ENCODE measurements at places on chromosomes 3 and 15. TPM values are rescaled to one million over a fixed set of nuclear protein-coding genes. Genes with fewer than 3 reads are reported as not detected.

DNA sequence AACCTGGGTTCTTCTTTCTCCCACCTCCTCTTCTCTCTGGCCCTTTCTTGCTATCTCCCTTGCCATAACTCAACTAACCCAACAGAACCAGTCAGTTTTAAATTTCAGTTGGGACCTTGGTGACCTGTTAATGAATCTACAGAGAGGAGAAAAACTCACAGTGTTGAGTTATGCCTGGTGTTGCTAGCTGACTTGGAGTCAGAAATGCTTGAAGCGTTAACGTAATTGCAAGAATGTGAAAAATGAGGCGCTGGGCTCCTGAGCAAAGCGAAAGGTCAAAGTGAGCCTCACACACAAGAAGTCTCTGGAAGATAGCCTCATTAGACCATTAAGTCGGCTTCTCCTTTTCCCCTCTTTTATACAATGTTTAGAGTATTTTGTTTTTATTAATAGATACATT lies 18.4 kb downstream of the MEIS2 start:
- DNase-seq, result no peak

DNA sequence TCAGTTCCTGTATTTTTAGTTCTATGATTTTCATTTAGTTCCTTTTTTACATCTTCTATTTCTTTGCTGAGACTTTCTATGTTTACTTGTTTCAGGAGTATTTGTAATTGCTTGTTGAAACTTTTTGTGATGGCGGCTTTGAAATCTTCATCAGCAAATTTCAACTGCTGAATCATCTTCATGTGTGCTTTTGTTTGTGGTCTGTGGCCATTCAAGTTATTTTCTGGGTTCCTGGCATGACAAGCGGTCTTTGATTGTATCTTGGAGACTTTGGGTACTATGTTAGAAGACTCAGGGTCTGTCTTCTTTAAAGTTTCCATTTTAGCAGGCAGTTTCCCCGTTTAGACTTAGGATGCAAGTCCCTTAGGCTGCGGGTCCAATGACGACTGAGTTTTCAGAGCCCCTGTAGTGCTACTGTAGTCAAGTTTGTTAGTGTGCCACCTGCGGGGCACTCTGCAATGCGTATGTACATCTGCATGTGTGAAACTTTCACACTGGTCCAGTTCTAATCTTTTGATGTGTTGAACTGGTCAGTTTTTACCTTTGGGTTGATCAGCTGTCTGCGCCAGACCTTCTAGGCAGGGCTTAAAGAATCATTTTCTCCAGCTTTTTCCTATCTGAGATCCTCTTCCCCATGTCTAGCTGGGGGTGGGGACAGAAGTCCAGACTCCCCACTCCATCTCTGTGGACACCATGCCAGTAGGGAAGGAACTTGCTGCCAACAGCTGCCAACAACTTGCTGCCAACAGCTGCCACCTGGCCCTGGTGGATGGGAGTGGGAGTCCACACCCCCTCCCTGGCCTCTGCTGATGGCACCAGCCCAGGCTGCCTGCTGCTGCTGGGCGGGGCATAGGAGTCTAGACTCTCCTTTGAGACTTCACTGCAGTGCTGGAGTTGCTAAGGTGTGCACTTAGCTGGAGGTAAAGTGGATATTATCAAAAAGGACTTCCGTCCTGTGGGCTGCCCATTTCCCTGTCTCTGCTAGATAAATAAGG lies 190.9 kb downstream of the TJP1 start:
- DNase-seq, result no peak

DNA sequence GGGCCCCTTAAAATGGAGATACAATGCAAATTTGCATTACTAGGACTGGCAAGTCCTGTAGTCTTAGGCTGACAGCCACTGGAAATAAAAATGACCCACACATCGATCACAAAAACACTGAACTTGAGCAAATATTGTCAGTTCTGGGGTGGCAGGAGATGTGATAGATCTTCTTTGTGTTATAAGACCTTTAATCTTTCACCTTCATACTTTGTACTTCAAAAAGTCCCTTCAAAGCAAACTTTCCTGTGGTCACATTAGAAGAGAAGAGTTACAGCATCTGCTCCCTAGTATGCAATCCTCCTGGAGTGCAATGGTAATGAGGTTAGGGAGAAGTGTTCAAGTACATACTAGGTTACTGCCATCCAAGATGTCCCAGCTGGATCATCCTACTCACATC lies 149.4 kb upstream of the KCNMB2 start:
- no peak for DNase-seq

DNA sequence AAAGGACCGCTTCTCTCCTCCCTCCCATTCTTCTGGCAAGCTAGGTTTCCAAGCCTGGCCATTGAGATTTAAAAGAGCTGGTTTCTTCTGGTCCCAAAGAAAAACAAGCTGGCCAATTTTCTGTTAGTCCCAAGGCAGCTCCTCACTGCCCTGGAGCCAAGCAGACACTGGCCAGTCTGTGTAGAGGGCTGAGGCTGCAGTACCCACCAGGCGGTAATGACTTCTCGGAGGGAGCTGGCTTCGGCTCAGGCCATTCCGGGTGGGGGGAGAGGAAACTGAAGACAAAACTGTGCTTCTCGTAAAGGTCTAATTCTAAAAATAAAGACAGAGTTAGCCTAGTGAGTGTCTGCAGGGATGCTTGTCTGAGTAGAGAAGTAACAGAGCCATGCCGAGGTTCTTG lies 78.5 kb upstream of the SMAD3 start:
- no peak for DNase-seq

DNA sequence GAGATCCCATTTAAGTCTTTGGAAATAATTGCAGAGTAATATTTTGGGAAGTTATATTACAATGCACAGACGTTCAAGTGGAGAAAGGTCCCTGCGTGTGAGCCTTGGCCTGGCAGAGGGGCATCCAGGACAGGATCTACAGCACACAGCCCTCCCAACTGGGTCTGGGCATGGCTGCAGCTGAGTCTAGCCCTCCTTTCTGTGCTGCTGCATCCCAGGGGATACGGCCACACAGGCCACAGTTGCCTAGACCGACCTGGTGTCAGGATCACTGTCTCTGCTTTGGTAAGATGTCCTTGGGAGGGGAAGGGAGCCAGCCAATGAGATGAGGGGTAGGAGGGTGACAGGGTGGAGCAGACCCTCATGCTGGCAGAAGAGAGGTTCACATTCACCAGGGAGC lies 46.1 kb downstream of the APBA2 start:
- no peak for DNase-seq

DNA sequence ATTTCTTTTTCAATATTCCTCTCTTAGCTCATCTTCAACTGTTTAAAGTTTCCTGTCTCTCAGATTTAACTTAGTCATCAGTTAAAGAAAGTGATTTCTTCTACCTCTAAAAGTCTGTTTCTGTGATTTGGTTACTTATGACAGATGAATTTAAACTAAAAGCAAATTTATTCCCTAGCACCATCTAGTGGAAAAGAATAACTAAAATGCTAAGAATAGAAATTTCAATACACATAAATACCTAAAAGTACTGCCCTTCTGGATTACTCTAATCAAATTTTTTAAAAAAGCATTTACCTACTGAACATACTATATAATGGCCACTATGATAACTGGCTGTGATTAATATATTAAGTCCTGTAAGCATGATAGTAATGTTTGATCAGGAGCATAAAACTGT lies 14.0 kb upstream of the ZCWPW2 start:
- no peak for DNase-seq

GRCh38 chr15:44536302-44536961 lies 515 bp upstream of the EIF3J start:
- DNase-seq, result peak; percentile 94

DNA sequence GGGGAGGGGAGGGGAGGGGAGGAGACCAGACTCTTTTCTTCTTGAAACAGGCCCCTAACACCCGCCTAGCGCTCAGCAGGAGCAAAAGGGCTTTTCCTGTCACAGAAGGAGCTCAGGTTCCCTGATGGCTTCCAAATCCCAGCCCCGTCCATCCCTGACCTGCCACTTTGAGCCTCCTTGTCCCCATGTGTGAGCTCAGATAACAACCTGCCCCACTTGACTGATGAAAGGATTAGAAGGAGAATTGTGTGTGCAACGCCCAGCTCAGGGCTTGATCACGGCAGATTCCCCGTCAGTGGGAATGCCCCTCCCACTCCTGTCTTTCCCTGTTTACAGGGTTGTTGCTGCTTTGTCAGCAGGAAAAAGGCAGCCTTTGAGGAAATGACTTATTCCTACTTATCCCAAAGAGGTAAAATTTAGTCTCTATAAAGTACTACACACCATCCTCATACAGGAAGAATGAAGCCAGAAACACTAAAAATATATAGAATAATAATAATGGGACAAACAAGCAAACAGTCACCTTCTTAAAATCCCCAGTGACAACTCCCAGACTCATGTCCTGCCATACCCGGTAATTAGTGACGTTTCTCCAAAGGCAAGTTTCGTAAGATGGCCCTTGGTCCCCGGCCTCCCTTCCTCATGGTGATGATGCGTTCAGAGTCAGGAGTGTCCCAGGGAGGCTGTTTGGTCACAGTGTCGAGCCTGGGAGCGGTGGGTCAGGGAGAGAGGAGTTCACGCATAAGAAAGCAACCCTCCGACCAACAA lies 6.1 kb upstream of the LRRC15 start:
- no peak for DNase-seq

GRCh38 chr15:40257656-40258450 lies 19.0 kb downstream of the PAK6 start:
- DNase-seq, result no peak

DNA sequence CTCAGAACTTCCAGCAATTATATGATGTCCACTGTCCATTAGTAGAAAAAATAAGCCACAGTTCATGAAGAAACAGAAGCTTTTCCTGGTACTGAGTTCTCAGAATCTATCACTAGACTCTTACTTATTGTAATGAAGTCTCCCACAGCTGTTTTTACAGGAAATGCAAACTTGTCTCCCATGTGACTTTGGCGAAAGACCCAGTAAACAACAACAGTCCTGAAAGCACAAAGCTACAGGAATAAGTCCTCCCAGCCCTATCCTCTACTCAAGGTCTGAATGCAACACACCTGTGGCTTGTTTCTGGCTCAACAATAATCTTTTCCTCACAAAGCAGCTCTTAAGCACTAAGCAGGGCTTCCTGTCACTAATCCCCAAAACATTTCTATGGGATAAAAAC lies 55.9 kb downstream of the EOMES start:
- DNase-seq, result peak; percentile 15

GRCh38 chr15:44596511-44597010 lies 59.6 kb downstream of the EIF3J start:
- DNase-seq, result no peak

GRCh38 chr3:77052051-77052501 lies 12.2 kb downstream of the ROBO2 start:
- no peak for DNase-seq

GRCh38 chr3:71226565-71227269 lies 356.8 kb downstream of the FOXP1 start:
- DNase-seq, result no peak

GRCh38 chr15:26145796-26146195 lies 282.7 kb upstream of the ATP10A start:
- no peak for DNase-seq

GRCh38 chr3:38348903-38349302 lies 2.3 kb downstream of the XYLB start:
- DNase-seq, result no peak

DNA sequence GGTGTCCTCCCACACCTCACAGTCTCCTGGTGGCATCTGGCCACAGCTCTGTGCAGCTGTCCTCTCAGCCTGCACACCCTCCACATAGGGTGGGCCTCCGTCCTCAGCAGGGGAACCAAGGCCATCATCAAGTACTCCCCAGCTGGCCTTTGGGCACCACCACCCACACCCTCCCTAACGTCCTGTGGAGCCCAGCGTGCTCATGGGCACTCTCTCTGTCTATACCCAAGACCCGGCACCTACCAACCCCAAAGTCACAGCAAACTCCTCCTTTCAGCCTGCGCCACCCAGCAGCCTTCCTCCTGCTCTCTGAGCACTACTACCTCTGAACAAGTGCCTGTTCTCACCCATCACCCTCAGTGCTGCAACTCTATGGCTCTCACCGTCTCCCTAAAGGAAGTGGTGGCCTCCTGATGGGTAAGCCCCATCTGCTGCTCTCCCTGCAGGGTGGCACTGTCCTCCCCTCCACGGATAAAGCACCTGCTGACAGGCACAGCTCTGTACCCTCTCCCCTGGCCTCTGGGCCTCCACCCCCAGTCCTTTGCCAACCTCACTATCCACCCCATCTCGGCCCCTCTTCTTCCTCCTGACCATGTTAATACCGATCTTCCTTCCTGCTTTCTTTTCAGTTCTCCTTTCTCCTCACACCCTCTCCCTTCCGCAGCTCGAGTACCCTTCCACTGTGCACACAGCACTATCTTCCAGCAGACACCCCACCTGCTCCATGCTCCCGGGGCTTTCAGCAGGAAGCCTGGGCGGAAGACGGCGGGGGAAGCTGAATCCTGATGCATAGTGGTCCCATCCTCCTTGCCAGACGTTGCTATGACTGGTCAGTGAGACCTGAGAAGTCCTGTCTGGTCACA lies 31.5 kb downstream of the SLC41A3 start:
- no peak for DNase-seq

DNA sequence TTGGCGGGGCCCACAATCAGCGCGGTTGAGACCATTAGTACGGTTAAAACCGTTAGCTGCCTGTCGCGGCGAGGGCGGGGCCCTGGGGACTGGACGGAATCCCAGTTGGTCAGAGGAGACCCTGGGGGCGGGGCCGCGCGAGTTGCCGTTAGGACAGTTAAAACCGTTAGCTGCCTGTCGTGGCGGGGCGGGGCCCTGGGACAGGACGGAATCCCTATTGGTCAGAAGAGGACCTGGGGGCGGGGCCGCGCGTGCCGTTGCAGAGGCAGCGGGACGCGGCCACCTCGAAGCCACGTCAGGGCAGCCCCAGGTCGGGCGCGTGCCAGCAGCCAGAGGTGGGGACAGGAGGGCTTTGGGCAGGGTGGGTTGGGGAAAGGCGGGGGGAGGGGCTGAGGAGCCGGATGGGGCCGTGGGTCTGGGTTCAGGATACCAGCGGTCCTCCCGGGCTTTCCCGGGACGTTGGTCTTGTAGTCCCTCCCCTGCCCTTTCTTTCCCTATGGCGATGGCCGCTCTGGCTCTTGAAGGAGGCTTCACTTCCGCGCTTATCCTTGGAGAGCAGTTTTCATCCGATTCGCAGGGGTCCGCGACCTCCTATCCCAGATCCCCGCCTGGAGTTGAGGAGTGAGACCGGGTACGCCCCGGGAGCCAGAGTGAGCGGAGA lies 28.0 kb downstream of the KLHDC8B start:
- peak; percentile 82 for DNase-seq

DNA sequence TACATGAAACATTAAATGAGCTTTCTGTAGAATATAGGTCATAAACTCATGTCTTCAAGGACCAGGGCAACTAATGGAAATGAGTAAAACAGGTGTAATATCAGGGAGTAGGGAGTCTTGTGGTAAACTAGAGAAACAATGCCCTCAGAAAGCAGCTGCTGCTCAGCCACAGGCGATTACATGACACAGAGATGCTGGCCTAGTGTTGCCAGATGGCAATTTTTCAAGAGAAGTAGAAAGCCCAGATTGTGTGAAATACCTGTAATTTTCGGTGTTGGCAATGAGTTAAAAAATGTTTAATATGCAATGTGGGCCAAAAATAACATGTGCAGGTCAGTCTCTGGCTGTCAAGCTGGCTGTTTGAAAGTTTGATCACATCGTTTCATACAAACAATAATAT lies 23.4 kb downstream of the NCEH1 start:
- DNase-seq, result no peak

- DNase-seq, result peak; percentile 54
These were observed 2.0 kb downstream of the SMC4 start for GRCh38 chr3:160401291-160402095.

TGM5 gene
- not detected for polyA plus RNA-seq

MEX3B gene
- polyA plus RNA-seq, result 12.3 TPM

SH2D7 gene
- polyA plus RNA-seq, result 0.40 TPM

TMEM108 gene
- polyA plus RNA-seq, result 55.5 TPM

CALML4 gene
- 13.5 TPM for polyA plus RNA-seq

KCNMB2 gene
- polyA plus RNA-seq, result 15.9 TPM

ENTPD3 gene
- polyA plus RNA-seq, result 10.2 TPM

C3orf52 gene
- 7.7 TPM for polyA plus RNA-seq

TNFSF10 gene
- polyA plus RNA-seq, result 42.3 TPM

ZIC1 gene
- 0.87 TPM for polyA plus RNA-seq

SNX22 gene
- 2.8 TPM for polyA plus RNA-seq

Data from right lung (tissue), 10 donors.